Stimulated activated CD4-positive, alpha-beta T cell treated with anti-CD3 and anti-CD28 coated beads, Interleukin-1b, Interleukin-23, amount 100 ng/mL, for 48 hours (primary cell): ENCODE measurements at places on chromosomes 13 and 19.

- DNase-seq, result peak; percentile 71
Observed at GRCh38 chr19:8208922-8209461, at the start of gene CERS4. TSS of gene CERS4 (plus strand) at chr19:8209370. CDS start at chr19:8251077, 41,707 bp downstream.

GRCh38 chr19:5822181-5822844 is 17.2 kb downstream of the FUT6 start:
- DNase-seq, result no peak

DNA sequence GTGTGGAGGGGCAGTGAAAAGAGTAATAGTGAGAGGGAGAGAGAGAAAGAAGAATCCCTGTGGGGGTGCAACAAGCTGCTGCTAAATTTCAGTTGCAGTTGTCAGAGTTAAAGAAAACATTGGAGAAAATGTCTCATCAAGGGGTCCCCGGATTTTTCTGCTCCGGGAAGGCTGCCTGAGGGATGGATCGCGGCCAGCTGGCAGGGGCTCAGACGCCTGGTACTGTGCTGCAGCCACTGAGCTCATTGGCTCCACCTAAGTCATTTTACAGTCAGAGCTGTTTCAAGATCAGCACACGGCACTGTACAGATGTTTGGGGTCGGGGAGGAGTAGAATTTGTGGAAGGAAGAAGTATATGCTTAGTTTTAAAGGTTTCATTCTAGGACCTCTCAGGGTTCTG is 106.2 kb downstream of the SHISA2 start:
- DNase-seq, result no peak

- peak; percentile 22 for DNase-seq
Observed at GRCh38 chr19:10655457-10656312, 1.5 kb downstream of the ILF3 start.

GRCh38 chr13:101576455-101576854 is 124.0 kb downstream of the ITGBL1 start:
- no peak for DNase-seq

- no peak for DNase-seq
Observed at GRCh38 chr19:55857149-55857548, 20.8 kb downstream of the NLRP4 start.
